Myocyte (in vitro differentiated cells): ENCODE measurements at places on chromosomes 12 and 14.

DNA sequence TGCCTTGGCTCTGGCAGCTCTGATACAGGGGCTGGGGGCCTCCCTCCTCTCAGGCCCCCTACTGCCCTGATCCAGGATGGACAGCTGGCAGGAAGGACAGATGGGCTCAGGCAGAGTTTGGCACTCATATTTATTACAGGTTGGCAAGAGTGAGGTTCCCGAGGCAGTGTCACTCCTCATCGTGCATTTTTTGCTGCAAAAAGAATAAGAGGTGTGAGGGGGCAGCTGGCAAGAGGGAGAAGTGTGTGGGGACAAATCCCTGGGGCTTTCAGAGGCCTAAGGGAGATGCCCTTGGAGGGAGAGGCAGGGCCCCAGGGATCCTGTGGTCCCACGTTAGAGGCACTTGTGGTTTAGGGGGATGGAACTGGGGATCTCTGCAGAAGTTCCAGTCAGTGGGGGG, 5.0 kb downstream of the CMTM5 start:
- no peak for DNase-seq

DNA sequence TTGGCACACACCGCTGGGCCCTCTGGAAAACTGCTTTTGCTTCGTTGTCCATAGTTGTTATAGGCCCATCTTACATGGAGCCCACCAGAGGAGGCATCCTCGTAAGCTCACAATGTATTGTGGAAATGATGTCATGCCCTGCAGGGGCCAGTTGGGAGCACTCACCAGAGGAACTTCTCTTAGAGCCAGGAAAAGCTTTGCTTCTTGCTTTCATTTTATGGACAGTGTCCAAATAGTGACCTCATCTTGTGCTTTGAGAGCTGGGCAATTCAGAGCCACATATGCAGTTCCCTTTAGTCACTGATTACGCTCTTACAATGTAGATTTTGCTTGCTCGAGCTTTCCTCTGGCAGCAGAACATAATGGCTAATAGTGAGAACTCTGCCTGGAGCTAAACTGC, 275.6 kb downstream of the AACS start:
- DNase-seq = peak; percentile 46

GRCh38 chr12:112431965-112432364, 13.2 kb downstream of the PTPN11 start:
- no peak for DNase-seq

DNA sequence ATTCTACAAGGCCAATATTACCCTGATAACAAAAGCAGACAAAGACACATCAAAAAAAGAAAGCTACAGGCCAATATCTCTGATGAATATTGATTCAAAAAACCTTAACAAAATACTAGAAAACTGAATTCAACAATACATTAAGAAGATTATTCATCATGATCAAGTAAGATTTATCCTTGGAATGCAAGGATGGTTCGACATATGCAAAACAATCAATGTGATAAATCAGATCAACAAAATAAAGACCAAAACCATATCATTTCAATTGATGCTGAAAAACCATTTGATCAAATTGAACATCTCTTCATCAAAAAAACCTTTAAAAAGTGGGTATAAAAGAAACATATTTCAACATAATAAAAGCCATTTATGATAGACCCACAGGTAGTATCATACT, 117.3 kb downstream of the CPNE8 start:
- peak; percentile 1 for DNase-seq

GRCh38 chr12:27436029-27436428, 10.5 kb upstream of the SMCO2 start:
- DNase-seq = no peak

- DNase-seq = no peak
These were observed 350.7 kb upstream of the DCN start for GRCh38 chr12:91533366-91533765.

- DNase-seq = no peak
These were observed 79.4 kb upstream of the CDKN3 start for GRCh38 chr14:54317391-54317790.

GRCh38 chr12:26646571-26646970, 186.4 kb downstream of the ITPR2 start:
- DNase-seq = peak; percentile 18

GRCh38 chr12:58961906-58962305, 41.6 kb upstream of the LRIG3 start:
- no peak for DNase-seq

DNA sequence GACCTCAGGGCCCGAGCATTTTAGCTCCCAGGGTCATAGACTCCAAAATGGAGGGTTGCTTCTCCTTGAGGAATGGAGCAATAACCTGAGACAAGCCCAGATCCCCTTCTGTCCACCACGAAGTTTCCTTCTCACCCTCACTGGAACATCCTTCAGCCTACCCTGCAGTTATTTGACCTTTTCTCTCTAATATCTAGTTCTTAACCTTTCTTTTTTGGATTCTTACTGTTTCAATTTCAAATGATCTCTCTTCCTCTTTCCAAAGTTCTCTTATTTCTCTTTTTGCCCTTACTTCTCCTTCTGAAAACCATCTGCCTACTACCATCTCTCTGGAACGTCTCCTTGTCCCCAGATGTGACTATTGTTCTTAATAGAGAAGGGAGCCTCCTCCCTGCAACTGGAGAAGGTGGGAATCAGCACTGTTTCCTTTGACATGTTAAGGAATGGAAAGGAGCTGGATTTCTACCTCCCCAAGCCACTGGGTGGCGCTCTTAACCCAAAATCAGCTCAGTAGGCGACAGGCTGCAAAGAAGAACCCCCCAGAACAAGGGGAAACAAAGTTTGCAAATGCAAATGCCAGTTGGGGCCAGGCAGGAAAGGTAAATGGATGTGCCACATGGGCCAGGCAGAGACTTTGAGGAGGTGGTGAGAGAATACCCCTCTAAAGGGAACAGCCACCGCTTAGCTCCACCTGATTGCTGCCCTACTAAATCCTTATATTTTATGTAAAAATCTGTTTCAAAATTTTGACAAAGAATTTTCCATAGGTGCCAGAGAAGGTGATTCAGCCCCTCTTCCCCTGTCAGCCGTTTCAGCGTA, 22.4 kb upstream of the PDE1B start:
- peak; percentile 30 for DNase-seq

GRCh38 chr12:56590237-56590830, 39.8 kb downstream of the BAZ2A start:
- peak; percentile 25 for DNase-seq

- DNase-seq = no peak
These were observed 19.6 kb upstream of the TMEM30B start for GRCh38 chr14:61300754-61301153.

GRCh38 chr12:21350975-21351374, 16.3 kb upstream of the SLCO1A2 start:
- DNase-seq = no peak

- DNase-seq = peak; percentile 48
These were observed 91.4 kb downstream of the SETD3 start for GRCh38 chr14:99389174-99389826.

DNA sequence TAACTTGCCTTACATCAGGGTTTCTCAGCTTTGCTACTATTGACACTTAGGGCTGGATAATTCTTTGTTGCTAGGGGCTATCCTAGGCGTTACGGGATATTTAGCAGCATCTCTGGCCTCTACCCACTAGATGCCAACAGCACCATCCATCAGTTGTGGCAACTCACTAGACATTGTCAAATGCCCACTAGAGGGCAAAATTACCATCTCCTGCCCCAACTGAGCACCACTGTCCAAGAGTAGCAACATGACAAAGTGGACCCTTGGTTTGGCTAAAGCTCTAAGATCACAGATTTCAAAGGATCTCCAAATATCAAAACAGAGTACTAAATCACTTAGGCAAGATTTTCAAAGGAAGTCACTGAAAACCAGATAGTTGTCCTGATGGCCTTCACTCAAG, 251.7 kb upstream of the TBX3 start:
- no peak for DNase-seq

DNA sequence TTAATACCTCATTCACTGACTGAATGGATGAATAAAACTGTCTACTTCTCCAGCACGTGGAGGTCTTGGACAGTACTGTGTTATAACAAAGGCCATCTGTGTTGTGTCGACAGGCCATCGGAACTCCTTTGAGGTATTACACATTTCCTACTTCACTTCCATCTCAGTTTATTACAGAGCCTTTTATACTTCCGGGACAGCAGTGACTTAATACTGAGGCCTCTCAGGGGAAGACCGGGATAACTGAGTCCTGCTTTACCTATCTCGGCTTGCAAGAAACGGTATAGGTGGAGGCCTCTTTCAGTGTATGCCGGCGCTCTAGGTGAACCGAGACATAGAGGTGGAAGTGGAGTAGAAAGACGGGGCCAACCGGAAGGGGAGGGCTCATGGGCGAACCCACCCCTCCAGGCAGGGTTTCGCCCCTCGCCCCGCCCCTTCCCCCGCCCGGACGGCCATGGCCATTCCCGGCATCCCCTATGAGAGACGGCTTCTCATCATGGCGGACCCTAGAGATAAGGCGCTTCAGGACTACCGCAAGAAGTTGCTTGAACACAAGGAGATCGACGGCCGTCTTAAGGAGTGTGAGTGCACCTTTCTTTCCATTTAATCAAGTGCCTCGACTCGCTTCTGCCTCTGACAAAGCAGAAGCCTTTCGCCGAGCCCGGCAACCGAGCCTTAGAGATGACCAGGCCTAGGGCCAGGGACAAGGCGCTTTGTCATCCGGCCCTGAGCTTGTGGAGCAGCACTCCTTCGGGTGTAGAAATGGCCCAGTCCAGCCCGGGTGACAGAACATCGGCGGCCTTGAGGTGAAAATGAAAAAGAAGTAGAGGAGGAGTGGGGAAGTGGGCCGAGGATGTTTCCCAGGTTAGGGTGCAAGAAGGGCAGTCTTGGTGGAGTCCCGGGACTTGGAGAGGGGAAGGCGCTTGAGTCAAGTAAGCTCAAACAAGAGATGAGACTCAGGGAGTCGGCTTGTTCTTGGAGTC, at the start of gene PSMC6:
PSMC6 (plus strand) TSS at position 477 of the 983 bp plus-strand sequence; CDS start at position 497, 20 bp downstream.
- peak; percentile 93 for DNase-seq

DNA sequence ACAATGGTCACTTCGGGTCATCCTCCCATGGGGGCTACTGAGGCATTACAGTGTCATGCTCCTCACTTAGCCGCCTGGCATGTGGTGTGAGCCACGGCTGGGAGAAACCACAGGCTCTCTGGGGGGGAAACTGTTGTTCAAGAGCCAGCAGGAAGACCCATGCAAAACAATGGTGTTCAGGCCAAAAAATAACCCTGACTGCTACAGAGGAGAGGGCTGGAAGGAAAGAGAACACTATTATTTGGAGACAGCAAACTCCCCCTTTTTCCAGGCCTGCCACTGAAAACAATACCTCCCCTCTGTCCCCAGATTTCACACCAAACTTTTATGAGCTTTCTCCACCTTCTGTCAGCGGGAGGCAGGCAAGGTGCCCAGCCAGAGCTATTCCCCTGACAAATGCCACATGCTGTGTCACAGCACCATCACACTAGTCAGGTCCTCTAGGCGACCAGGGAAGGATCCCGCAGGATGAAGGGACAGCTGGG, 83.7 kb downstream of the CHGA start:
- DNase-seq = peak; percentile 71

DNA sequence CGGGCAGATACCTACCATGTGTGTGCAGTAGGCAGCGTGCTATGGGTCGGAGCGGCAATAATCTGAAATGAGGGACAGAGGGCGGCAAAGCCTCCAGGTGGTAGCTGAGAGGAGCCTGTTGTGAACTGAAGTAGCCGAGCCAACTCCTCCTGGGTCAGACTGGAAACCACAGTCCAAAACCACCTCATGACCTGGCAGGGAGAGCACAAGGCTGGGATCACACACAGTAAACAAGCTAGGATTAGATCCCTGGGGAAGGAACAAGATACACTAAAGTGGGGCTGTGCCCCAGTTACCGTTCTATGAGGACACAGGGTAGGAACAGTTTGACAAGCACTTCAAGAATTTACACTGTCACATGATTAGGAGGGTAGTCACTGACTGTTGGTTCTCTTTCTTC, 49.0 kb downstream of the AREL1 start:
- peak; percentile 84 for DNase-seq

GRCh38 chr14:61528591-61529021, 166.7 kb upstream of the HIF1A start:
- peak; percentile 54 for DNase-seq

DNA sequence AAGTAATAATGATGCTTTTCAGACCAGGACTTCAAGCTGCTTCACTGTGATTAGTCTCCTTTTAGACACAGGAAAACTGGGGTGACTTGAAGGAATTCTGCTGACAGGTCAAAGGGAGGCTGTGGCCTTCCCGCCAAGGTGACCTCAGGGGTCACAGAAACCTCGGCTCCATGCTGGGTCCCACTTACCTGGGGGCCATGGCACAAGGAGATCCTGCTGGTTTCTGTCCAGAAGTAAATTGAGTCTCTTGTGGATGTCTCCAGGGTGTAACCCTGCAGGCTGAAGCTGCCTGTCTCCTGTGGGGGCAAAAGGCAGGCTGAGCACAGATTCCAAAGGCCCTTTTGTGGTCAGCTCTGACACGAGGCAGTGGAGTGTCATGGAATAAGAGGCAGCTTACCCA, 138.7 kb upstream of the MED13L start:
- DNase-seq = peak; percentile 35

GRCh38 chr12:121033625-121034349, 5.3 kb downstream of the OASL start:
- peak; percentile 50 for DNase-seq

- peak; percentile 92 for DNase-seq
These were observed 46.8 kb downstream of the LRIG3 start for GRCh38 chr12:58873496-58873895.

DNA sequence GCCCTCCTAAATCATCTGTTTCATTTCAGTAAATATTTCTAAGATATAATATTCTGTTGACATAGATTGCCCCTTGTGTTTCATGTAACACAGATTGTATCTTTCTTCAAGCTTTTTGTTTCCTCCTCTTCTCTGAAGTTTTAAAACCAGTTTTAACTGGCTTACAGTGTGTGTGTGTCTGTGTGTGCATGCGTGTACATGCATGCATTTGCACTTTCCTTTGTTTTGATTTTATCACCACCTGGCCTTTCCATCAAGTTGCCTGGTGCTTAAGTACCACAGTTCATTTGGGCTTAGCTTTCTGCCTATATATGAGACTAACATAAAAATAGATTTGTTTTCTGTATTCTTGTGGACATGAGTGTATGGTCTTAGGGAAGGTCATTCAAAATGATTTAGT, 31.9 kb downstream of the ETNK1 start:
- DNase-seq = peak; percentile 36

- DNase-seq = no peak
These were observed 47.8 kb downstream of the VRK1 start for GRCh38 chr14:96844857-96845570.

DNA sequence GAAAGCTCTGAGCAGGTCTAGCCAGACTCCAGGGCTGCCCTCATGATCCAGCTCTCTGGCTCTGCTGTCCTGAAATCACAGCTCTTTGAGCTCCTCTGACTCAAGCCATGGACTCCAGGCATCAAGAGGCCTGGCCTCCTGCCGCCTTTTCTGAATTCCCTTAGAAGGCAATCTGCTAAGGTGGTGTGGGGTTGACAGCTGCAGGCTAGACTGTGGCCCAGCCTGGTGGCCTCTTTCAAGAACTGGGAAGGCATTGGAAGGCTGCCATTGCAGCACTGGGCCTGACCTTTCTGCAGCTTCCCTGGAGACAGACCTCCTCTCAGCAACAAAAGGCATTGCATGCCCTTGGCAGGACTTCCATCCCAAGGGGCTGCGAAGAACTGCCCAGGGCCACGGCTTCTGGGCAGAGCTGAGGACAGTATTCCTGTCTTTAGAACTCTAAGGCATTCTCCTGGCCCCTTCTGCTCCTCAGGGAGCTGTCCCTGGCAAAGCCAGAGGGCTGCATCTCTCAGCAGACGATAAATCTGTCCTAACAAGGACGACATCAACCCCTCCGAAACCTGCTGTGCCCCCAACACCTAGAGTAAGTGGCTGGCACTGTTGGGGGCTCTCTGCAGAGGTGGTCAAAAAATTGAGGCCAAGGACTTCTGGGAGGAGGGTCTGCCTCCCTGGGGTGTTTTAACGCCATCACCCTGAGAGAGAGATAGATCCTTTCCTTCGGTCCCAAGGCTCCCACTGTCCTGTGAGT, 115.6 kb downstream of the RBM19 start:
- peak; percentile 99 for DNase-seq
